ENCODE measurements at places on chromosomes 6 and 20. TPM values are rescaled to one million over a fixed set of nuclear protein-coding genes. Genes with fewer than 3 reads are reported as not detected.

The CLDN20 gene
- total RNA-seq = not detected

The CDSN gene
- not detected for total RNA-seq

GRCh38 chr6:110201151-110201884 lies 21.1 kb downstream of the CDC40 start:
- DNase-seq = no peak

The BPHL gene
- total RNA-seq = 3.7 TPM

The COMMD7 gene
- total RNA-seq = 26.7 TPM

GRCh38 chr6:157974967-157975366 lies 6.7 kb upstream of the SYNJ2 start:
- DNase-seq = no peak

DNA sequence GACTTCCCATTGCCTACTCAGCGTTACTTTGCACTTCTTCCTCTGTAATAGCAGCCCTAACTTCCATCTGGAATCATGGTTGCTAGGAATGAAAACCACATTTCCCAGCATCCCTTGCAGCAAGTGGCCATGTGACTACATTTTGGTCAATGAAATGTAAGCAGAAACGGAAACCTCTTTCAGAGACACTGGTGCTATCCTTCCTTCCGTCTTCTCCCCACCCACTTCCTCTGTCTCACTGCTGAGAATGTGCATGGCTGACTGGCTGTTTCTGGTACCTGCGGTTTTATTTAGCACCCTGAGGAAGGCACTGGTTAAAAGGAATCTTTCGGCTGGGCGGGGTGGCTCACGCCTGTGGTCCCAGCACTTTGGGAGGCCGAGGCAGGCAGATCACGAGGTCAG lies 107.4 kb downstream of the SCML4 start:
- DNase-seq = peak; percentile 92

- no peak for DNase-seq
Observed at GRCh38 chr20:10531848-10532247, 96.7 kb downstream of the SLX4IP start.

DNA sequence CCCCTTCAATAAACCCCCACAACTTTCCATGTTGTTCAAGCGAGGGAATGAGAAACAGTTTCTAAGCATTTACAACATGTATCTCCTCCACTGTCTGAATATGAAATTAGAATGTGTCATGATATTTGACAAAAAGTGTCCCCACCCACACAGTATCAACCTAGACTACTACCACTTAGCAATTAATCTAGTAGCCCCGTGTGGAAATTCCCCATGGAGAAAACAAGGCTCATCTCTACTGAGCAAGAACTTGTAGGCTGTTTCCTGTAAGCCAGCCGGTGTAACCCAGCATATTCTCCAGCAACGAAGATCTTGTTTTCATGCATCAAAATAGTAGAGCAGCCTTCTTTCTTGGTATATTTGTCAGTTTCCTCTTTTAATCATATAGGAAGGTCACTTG lies 115.0 kb downstream of the IRF4 start:
- DNase-seq = peak; percentile 23

GRCh38 chr6:96235927-96236326 lies 220.2 kb downstream of the FUT9 start:
- DNase-seq = no peak
